ENCODE measurements at places on chromosomes 11 and 22. TPM values are rescaled to one million over a fixed set of nuclear protein-coding genes. Genes with fewer than 3 reads are reported as not detected.

- DNase-seq: no peak
- H3K4me1 ChIP-seq: no peaks in the 10 kb centered on the region
- no peak overlapping the region for H3K27ac ChIP-seq
- H3K36me3 ChIP-seq: no peaks in the 10 kb centered on the region
Observed at GRCh38 chr11:82969811-82970210, 68.3 kb downstream of the DDIAS start.

DNA sequence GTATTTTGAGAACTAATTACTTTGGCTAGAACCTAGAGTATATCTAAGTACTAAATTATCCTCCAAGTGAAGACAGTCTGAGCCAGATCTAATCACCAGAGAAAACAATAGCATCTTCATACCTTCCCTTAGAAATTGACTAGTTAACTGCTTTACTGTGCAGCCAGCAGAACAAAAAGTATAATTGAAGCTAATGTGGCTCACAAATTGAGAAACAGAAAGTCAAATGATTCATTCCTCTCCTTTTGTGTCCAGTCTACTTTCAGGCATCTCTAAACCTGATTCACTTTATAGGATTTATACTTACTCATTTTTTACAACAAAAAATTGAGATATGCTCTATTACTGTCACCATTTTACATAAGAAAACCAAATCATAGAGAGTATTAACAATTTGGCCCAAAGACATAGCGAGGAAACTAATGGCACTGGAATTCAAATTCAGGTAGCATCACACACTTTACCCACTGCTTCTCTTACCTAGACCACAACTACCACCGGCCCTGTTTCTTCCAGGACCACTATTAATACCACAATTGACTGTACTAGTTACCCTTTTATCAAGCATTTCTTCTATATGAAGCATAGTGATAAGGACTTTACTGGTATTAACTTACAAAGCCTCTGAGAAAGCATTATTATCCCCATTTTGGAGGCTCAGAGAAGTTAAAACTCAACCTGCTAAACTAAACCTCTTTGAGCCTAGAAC, 1402.6 kb upstream of the TENM4 start:
- no peak overlapping the region for H3K27ac ChIP-seq
- no peak overlapping the region for H3K4me3 ChIP-seq
- H3K27me3 ChIP-seq: no peaks in the 10 kb centered on the region

PIK3IP1 gene
- total RNA-seq: 56.1 TPM

RAB36 gene
- total RNA-seq: 8.4 TPM

DNA sequence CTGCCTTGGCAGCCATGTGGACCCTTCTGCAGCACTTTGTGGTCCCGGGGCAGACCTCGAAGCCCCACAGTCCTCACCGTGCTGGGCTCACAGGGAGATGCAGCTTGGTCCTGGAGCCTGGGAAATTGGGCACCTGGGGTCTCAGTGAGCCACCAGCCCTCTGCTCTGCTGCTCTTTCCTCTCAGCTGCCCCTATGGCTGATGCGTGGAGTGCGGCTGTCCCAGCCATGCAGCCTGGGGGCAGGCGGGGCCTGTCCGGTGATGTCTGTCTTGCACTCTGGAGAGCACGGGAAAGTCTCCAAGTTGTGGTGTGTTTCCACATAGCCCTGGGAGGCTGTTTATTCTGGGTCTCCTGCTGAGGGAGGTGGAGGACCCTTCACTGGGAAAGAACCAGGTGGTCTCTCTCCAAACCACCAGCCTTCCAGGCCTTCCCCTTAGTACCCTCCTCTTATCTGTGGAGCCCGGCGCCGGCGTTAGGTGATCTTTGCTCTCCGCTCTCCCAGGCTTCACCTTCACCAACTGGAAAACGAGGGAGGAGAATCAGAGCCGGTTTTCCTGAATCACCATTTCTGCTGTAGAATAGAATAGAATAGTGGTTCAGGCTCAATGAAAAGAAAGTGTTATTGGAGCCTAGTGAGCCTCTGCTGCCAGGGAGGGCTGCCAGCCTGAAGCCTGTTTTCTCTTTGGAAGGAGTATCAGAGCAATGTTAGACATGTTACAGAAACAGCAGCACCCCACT, 41.2 kb upstream of the GRAMD4 start:
- peak; percentile 82 for DNase-seq
- H3K27ac ChIP-seq: peak overlapping the region; percentile 78
- H3K4me1 ChIP-seq: peaks cover 65% of the 10 kb centered on the region
- no peak overlapping the region for H3K4me3 ChIP-seq
- H3K36me3 ChIP-seq: no peaks in the 10 kb centered on the region

ZBED5 gene
- total RNA-seq: 36.7 TPM

- H3K4me1 ChIP-seq: peaks cover 37% of the 10 kb centered on the region
- peaks cover 1% of the 10 kb centered on the region for H3K27me3 ChIP-seq
- H3K4me3 ChIP-seq: no peak overlapping the region
Observed at GRCh38 chr11:119369132-119369925, 12.2 kb downstream of the USP2 start.

DNA sequence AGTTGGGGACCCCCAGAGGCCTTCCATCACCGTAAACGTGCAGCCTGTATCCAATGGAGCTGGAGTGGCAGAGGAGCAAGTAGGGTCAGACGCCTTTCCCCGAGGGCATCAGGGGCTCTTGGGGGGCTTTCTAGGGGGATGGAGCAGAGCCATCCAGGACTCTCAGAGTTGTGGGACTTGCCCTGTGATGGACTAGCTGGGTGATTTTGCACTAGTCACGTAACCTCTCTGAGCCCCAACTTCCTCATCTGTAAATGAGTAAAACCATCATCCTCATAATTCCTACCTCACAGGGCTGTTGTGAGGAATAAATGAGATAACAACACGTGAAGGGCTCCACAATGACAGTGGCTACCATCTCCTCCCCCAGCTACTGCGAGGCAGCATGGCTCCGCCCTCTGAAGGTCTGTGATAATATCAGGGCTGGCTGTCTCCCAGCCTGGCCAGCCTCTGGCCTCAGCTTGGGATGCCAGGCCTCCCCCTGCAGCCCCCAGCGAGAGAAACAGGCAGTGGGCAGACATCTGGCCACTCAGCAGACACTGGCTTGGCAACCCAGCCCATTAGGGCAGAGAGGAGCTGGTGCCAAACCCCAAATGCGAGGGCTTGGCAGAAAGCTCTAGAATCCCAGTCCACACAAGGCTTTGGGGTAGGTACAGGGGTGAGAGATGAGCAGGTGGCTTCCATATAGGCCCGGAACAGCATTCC, 6.7 kb downstream of the USP2 start:
- no peak for DNase-seq
- no peaks in the 10 kb centered on the region for H3K36me3 ChIP-seq
- peak overlapping the region; percentile 42 for H3K27ac ChIP-seq
- H3K4me3 ChIP-seq: no peak overlapping the region
- no peaks in the 10 kb centered on the region for H3K27me3 ChIP-seq
- peaks cover 29% of the 10 kb centered on the region for H3K4me1 ChIP-seq

DNA sequence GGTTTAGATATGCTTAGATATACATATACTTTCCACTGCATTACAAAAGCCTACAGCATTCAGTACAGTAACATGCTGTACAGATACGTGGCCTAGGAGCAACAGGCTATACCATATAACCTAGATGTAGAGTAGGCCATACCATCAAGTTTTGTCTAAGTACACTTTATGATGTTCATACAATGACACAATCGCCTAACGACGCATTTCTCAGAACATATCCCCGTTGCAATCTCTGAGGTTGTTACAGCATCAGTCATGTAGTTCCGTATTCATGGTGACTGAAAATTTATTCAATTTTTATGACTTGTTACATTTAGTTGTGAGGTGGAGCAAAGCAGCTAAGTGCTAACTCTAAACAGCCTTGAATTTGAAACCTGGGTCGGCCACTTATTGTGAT, 6.7 kb downstream of the ZBTB44 start:
- H3K4me3 ChIP-seq: no peak overlapping the region
- H3K27ac ChIP-seq: no peak overlapping the region
- H3K27me3 ChIP-seq: no peaks in the 10 kb centered on the region
- peaks cover 25% of the 10 kb centered on the region for H3K4me1 ChIP-seq
- H3K36me3 ChIP-seq: no peaks in the 10 kb centered on the region

DNA sequence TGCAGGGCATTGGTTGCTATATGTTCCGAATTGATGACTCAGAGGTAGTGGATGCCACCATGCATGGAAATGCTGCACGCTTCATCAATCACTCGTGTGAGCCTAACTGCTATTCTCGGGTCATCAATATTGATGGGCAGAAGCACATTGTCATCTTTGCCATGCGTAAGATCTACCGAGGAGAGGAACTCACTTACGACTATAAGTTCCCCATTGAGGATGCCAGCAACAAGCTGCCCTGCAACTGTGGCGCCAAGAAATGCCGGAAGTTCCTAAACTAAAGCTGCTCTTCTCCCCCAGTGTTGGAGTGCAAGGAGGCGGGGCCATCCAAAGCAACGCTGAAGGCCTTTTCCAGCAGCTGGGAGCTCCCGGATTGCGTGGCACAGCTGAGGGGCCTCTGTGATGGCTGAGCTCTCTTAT, 5.4 kb upstream of the TTC36 start:
- H3K36me3 ChIP-seq: peaks cover 39% of the 10 kb centered on the region
- H3K4me3 ChIP-seq: no peak overlapping the region
- H3K27ac ChIP-seq: no peak overlapping the region
- no peaks in the 10 kb centered on the region for H3K27me3 ChIP-seq
- peaks cover 3% of the 10 kb centered on the region for H3K4me1 ChIP-seq
- no peak for DNase-seq

HBB gene
- 287 TPM for total RNA-seq

- H3K4me3 ChIP-seq: no peak overlapping the region
- no peaks in the 10 kb centered on the region for H3K27me3 ChIP-seq
- no peak for DNase-seq
- no peaks in the 10 kb centered on the region for H3K36me3 ChIP-seq
- H3K4me1 ChIP-seq: no peaks in the 10 kb centered on the region
- H3K27ac ChIP-seq: no peak overlapping the region
Observed at GRCh38 chr11:107675902-107676301, 36.0 kb downstream of the SLN start.

CARS1 gene
- total RNA-seq: 44.1 TPM

OR6T1 gene
- total RNA-seq: not detected

DNA sequence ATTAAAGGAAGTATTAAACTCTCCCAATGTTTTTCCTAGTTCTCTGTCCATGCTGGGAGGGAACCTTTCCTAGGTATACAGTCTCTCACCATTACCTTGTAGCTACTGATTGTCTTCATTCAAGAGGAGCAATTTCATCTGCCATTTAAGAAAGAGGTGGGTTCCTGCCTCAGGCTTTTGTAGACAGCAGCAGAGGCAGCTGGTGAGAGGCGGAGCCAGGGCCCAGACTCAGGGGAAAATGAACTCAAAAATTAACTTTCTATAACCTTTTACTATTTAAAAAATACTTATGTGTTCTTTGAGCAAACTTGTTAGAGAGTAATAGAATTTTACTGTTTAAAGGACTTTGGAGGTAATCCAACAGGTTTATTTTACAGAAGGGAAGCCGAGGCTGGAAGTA, 133.0 kb downstream of the SNX19 start:
- no peak overlapping the region for H3K4me3 ChIP-seq
- no peak for DNase-seq
- no peaks in the 10 kb centered on the region for H3K27me3 ChIP-seq

PATE4 gene
- total RNA-seq: not detected

DNA sequence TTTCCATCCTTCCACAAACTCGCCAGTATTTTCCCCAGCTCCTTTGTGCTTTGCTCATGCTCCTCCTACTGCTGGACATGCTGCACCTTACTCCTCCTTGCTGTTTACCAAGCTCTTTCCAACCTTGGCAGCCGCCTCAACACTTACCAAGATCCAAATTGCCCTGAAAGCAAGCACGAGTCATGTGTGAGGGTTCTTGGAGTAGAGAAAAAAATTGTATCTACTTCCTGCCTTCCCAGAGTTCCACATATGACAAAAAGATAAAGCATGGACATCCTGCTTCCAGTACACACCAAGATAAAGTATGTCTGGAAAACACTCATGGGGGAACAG, 767.5 kb downstream of the NTM start:
- no peak overlapping the region for H3K4me3 ChIP-seq
- DNase-seq: no peak
- H3K27ac ChIP-seq: no peak overlapping the region
- no peaks in the 10 kb centered on the region for H3K36me3 ChIP-seq
- no peaks in the 10 kb centered on the region for H3K27me3 ChIP-seq

NRGN gene
- total RNA-seq: 77.7 TPM

- H3K36me3 ChIP-seq: peaks cover 68% of the 10 kb centered on the region
- no peak overlapping the region for H3K4me3 ChIP-seq
- no peak for DNase-seq
- no peaks in the 10 kb centered on the region for H3K27me3 ChIP-seq
Observed at GRCh38 chr11:14454861-14455632, 44.6 kb downstream of the COPB1 start.

C11orf86 gene
- not detected for total RNA-seq

DNA sequence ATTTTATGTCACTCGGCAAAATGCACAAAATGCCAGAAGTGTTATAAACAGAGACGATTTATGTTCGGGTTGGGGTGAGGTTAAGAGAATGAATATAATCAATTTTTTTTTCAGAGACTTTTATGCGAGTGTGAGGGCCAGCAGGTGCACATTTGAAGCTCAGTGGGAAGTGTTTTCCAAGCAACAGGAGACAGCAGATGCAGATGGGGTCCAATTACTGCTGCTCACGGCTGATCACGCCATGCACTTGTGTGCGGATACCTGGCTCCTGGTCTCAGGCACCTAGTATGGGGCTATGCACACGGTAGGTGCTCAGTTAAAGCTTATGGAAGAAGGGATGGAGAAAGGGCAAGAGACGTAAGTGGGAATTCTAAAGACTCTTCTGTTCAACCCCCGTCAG, 249.1 kb downstream of the MIAT start:
- no peak overlapping the region for H3K4me3 ChIP-seq
- H3K36me3 ChIP-seq: no peaks in the 10 kb centered on the region
- H3K27ac ChIP-seq: no peak overlapping the region

GRCh38 chr11:11558396-11558795, 63.4 kb downstream of the GALNT18 start:
- H3K36me3 ChIP-seq: no peaks in the 10 kb centered on the region
- H3K27ac ChIP-seq: no peak overlapping the region
- H3K4me3 ChIP-seq: no peak overlapping the region
- H3K27me3 ChIP-seq: no peaks in the 10 kb centered on the region
- H3K4me1 ChIP-seq: peaks cover 59% of the 10 kb centered on the region
- DNase-seq: peak; percentile 25

TMEM132A gene
- 15.5 TPM for total RNA-seq

GRCh38 chr11:35040221-35040942, 98.6 kb upstream of the CD44 start:
- H3K27me3 ChIP-seq: no peaks in the 10 kb centered on the region
- H3K4me1 ChIP-seq: peaks cover 27% of the 10 kb centered on the region
- no peaks in the 10 kb centered on the region for H3K36me3 ChIP-seq
- DNase-seq: no peak

ZW10 gene
- total RNA-seq: 9.6 TPM

KCNJ1 gene
- total RNA-seq: 0.59 TPM

Measured in upper lobe of left lung (tissue), 6 donors.